ENCODE measurements at places on chromosomes 2 and 18.

DNA sequence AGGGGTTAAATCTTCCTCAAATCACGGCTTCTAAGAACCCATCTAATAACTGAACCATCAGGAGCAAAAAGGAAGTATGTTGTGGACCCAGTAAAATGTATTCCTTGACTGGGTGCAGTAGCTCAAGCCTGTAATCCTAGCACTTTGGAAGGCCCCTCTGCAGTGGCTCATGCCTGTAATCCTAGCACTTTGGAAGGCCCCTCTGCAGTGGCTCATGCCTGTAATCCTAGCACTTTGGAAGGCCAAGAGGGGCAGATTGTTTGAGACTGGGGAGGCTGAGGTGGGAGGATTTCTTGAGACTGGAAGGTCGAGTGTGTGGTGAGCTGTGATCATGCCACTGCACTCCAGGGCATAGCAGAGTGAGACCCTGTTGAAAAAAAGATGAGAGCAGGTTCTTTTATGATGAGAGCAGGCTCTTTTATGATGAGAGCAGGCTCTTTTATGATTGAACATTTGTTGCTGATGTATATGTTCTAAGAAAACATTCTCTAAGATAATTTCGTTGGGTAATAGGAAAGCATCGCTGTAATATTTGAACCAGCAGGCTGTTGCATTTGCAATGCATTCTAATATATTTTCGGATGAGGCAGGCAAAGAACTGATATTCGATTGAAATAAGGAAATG lies 3.5 kb upstream of the PARD6G start:
- no peak for DNase-seq

DNA sequence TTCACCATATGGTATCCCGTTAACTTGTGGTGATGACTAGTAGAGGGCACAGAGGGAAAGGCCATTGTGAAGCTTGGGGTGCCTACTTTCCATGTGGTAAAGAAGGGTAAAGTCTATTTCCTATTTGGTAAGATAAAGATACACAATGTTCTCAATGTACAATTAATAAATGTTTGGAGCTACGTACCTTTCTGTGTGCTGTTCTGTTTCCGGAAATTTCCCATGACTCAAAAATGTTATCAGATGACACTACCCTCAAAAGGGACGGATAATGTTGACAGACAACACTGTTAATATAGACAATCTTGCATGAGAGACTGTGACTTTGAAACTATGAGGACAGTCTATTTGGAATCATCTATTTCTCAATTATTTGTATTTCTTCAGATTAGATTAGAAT lies 4.2 kb upstream of the SULT1C3 start:
- no peak for DNase-seq

DNA sequence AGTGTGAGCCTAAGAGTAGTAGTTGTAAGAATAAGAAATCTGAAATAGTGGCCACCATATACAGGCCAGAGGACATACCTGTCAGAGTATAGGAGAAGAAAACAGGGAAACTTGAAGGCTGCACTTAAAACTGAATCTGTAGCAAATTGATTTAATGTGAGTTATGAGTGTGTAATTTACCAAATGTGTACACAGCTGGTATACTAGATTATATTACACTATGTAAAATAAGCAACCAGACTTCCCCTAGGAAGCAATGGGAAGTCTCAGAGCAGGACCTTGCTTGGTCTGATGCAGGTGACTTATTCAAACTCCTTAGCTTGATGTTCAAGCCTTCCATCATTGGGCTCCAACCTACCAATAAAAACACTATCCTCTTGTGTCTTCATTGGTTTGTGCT lies 17.3 kb upstream of the EPC2 start:
- no peak for DNase-seq

DNA sequence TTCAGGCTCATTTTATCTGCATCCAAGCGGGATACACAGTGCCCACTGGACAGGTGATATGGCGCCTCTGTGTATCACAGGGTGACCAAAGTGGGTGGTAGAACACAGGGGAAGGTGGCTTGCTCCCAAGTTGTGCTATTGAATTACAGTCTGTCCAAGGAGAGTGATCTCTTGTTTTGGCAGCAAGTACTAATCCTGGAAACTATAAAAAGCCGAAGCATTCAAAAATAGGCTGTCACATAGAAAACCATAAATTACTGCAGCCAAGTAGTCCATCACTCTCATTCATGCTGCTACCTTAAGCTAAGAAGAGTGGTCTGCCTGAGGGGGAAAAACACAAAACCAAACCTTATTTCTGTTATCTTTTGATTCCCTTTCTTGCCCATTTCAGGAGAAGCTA lies 237.1 kb upstream of the POU3F3 start:
- no peak for DNase-seq

GRCh38 chr2:224584785-224585210 lies 365 bp downstream of the CUL3 start:
- DNase-seq = no peak

- no peak for DNase-seq
Measured at GRCh38 chr2:70920367-70920715, 15.4 kb upstream of the ATP6V1B1 start.

DNA sequence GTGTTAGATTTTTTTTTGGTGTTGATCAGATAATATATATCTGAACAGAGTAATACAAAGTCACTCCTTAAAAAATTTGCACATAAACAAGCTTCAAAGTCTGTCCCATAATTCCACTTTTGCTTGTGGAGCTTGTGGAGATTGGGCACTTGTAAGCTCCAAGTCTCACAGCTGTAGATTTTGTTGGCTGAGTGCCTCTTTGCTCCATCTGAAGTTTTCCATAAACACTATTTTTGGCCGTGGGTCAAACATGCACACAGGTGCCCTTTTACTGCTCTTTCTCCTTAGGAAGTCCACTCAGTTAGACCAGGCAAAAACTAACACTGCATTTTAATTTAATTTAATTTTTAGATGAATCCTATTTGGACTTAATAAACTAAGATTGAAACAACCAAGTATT lies 3.6 kb upstream of the KCNJ13 start:
- DNase-seq = no peak

Data from NCI-H510A treated with DMSO at 0.1 percent for 48 hours (cell line).